Activated naive CD4-positive, alpha-beta T cell treated with anti-CD3 and anti-CD28 coated beads, Interleukin-2, amount 50 U/mL, for 16 hours (primary cell): ENCODE measurements at places on chromosomes 5 and 9.
A peak's percentile ranks its signal among the peaks of the same experiment; 100 is the strongest.

- DNase-seq: no peak
Observed at GRCh38 chr5:52878656-52879055, 90.9 kb downstream of the ITGA1 start.

GRCh38 chr9:88589656-88590055 lies 54.7 kb downstream of the NXNL2 start:
- DNase-seq: no peak

DNA sequence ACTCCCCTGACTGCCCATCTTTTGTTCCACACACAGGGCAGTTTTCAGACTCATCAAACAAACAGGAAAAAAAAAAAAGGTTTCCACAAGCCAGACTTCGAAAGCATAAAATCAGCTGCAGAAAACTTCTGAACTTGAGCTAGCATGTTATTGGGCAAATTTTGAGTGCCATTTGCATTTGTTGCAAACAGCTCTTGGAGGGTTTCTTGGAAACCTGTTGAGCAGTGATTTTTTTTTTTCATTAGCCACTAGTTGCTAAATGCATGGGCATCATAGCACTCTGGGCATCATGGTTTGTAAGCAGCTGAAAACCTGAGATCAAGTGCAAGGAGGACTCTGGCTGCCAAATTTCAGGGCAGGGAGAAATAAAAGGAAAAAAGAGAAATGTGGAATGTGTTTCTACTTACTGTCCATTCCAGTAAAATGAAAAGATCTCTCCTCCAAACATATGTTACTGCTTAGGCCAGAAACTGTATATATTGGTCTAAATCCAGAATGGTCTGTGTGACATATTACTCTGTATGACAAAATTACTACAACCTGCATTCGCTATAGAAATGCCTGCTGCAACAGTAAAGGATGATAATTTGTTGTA lies 85.2 kb upstream of the SMIM23 start:
- no peak for DNase-seq

GRCh38 chr5:11814373-11814772 lies 89.9 kb downstream of the CTNND2 start:
- DNase-seq: no peak

- DNase-seq: no peak
Observed at GRCh38 chr5:68443091-68443490, 227.5 kb downstream of the PIK3R1 start.

- DNase-seq: no peak
Observed at GRCh38 chr5:125411744-125412560, 665.5 kb upstream of the ZNF608 start.

- no peak for DNase-seq
Observed at GRCh38 chr5:154834053-154834452, 16.4 kb downstream of the FAXDC2 start.

GRCh38 chr9:29199975-29200374 lies 1626.7 kb upstream of the C9orf72 start:
- no peak for DNase-seq

DNA sequence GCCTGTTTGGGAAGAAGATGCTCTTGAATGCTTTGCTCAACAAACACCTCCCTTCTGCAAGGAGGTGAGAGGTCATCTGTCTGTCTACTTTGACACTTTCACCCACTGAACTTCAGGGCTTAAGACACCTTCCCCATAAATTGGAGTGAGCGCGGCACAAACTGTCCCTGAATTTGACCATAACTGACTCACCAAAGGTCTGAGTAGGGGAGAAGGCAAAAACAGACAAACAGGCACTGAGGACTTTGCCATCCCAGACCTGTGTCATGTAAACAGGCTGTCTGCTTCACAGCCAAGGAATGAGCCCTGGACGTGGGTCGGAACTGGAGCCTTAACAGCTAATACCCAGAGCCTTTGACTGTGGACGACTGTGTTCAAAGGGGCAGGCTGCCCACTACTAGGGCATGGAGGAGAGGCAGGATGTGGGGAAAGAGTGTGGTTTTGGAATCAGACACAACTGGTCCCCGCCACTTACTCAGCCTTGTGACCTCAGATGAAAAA lies 320.9 kb upstream of the KLF4 start:
- DNase-seq: no peak

GRCh38 chr5:176394881-176395675 lies 6.5 kb downstream of the HIGD2A start:
- DNase-seq: no peak

GRCh38 chr9:116005205-116005604 lies 148.4 kb upstream of the PAPPA start:
- DNase-seq: no peak

- peak; percentile 0 for DNase-seq
Observed at GRCh38 chr9:134664446-134664845, 22.8 kb downstream of the COL5A1 start.

DNA sequence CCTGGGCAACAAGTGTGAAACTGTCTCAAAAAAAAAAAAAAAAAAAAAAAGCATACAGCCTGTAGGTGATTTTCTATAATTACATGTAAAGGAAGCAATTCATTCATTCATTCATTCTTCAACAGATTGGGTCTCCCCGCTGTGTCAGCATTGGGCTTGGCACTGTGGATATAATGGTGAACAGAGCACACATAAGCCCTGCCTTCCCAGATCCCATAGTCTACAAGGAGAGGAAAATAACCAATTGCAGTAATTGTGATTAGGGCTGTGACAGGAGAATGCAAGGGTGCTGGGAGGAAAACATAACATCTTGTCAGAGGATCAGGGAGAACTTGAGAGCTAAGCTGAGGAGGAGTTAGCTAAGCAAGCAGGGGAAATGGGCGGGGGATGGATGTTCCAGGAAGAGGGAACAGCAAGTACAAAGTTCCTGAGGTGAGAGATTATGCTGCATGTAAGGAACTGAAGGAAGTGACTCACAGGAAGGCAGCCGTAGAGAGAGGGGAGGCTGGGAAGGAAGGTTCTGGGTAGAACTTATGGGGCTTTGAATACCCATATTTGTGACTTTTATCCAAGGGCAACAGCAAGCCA lies 24.0 kb upstream of the KLF9 start:
- DNase-seq: no peak

DNA sequence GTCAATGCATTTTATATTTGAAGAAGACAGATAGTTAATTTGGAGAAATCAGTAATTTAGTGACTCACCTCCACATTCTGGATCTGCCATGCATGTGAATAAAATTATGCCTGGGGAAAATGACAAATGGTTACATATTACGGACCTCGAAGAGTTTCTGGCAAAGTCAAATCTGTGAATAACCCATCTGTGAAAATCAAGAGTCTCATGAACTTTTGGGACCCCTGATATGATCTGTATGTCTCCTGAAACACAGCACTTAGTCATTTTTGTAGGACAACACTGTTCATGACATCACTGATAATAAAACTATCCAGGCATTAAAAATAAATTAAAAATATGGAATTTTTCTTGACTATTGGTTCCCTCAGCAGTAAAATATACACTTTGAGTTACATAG lies 584.5 kb downstream of the TLE4 start:
- no peak for DNase-seq

DNA sequence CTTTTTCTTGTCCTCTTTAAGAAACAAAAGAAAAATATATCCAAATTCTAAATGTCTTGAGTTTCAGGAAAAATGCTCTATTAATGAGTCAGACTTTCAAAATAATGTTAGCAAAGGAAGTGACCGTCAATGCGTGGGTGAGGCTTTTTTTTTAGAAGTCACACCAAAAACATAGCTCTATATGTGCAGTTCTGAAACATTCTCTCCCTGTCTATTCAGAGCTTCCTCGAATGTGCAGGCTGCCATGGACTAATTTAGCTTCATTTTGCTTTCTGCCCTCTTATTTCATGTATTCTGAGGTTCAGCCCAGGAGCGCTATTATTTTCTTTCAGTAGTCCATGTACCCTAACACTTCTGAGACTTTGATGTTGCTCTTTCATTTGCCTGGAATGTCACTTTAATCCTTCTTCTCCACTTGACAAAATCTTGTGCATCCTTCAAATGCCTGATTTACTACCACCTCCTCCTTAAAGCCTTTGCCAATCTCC lies 72.5 kb upstream of the RASA1 start:
- no peak for DNase-seq

DNA sequence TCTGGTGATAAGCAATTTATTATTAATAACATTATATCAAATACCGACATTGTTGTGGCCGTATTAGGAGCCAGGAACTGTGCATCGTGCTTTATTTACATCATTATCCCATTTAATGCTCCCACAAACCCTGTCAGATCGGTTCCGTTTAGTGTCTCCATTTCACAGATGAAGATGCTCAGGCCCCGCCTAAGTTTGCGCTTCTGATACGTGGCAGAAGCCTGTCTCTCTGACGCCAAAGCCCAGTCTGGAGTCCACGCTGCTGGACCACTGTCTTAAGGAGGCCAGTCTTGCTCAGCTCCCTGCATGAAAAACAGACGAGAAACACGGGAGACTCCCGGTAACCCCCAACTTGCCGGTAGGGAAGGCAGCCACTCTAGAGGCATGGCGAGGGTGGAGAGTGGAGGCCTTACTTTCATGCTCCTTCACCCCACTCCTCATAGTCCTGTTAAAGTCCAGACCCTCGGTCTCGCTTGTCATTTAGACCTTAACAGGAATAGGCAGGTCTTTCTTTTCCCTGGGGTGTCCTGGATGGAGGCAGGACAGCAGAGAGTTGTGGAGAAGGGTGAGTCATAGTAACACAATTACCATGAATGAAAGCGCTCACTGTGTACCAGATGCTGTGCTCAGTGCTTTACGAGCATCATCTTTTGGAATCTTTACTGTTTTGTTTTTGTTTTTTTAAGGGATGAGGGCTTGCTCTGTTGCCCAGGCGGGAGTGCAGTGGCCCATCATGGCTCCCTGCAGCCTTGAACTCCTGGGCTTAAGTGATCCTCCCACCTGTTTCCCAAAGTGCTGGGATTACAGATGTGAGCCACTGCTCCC lies 872 bp downstream of the TXNDC15 start:
- peak; percentile 36 for DNase-seq

DNA sequence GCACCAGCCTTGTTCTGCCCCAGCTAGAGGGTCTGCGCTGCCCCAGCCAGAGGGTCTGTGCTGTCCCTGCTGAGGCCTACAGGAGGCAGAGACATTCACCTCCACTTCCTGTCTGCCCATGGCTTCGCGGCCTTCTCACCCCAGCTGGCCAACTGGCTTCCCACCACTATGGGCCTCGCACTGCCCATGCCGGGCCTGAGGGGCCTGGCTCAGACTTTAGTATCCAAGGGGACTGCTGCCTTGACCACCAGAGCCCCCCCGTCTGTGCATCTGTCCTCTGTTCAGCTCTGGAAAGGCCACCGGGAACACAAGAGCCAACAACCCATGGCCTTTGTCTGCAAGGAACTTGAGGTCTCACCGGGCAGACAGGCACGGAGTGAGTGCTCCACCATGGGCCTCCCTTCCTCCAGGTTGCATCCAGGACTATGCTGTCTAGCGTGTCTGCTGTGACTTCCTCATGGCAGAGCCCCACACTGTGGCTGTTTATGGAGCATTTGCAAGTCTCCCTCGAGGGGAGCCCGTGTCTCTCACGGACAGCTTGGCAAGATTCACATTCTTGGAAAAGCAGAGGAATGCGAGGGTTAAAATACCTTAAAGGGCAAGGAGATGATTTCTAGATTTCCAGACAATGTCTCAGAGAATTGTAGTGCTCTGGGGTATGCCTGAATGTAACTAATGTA lies 1.7 kb downstream of the DCANP1 start:
- DNase-seq: no peak

DNA sequence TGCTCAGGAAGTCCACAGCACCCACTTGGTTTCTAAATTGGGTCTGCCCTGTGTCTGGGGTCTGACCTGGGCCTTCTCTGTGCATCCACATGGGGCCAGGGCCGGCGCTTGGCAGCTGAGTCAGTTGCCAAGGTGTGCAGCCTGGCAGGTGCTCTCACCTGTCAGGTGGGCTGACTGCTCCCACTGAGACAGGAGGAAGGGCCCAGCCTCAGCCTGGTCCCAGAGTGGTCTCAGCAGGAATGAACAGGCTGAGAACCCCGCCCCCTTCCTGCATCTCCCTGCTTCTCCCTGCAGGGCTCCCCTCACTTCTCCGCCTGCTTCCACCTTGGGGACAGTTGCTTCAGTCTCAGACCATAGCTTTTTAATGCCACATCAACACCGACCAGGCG lies 60.5 kb downstream of the BARX1 start:
- DNase-seq: no peak

GRCh38 chr9:129344641-129345495 lies 166.8 kb upstream of the IER5L start:
- DNase-seq: no peak

DNA sequence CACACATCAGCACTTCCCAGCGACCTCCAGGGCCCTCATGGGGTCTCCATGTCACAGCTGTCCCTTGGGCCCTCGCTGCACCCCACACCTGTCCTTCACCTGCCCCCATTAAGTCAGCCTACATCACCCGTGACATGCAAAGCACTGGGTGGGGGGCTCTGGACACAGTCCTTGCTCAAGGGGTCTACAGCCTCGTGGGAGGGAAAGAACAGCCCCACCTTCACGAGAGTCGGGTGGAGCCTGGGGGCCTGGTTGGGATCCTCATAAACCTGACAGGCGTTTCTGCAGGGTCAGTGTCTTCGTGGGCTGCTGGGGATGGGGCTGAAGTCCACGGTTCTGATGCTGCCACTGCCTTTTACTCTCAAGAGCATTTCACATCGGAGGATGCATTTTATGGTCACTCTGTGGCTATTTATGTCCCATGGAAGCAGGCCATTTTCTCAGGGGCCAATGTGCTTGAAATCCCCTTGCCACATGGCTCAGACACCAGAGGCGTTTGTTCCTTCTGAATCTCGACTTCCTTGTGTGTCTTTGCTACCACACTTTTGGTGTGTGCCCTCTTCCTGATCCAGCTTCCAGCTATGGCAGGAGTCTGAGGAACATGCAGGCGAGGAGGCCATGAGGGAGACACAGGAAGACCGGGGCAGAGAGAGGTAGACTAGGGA lies at the start of gene OR2V1:
TSS of gene OR2V1 (minus strand) at position 338 of the 665 bp plus-strand sequence. CDS start 5,865 bp downstream, outside the sequence.
- no peak for DNase-seq

DNA sequence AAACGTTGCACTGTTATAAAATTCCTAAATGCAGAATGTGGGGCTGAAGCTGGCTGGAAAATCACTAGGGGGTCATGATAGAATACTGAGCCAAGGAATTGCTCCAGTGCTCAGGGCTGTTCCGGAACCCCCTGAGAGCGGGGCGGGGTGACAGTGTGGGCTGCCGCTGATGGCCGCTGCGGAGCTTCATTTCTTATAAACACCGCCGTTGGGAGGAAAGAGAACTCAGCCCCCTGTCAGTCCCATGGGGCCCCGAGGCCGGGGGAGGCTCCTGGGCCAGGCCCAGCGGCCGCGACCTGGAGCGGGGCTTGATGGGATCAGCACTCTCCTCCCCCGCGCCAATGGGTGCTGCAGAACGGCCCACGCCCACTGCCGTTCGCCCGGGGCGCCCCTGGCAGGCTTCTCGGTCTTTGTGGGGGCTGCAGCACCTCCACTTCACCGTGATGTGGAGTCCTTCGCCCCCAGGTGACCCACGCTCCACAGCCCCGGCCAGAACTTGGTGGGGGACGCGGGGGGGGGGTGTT lies 5.2 kb upstream of the IRF1 start:
- peak; percentile 86 for DNase-seq

DNA sequence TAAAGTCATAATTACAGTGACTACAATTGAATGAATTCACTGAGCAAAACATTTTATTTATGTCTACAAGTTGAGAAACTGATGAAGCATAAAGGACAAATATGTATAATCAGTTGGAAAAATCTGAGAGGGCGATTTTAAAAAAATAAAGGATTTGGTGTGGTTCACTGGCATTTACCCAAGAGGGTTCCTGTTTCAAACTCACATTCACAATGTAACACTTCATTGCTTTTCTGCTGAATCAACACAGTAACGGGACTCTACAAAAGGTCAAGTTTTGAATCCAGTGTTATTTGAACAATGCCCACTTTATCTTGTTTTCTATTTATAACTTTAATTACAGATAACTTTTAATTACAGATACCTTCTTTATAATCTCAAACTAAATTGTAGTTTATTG lies 138.6 kb downstream of the NUDT12 start:
- no peak for DNase-seq

- DNase-seq: no peak
Observed at GRCh38 chr5:145936401-145937131, at the start of gene SH3RF2. TSS of gene SH3RF2 (plus strand) at chr5:145936578. CDS start at chr5:145937929, 1,351 bp downstream.
